ENCODE measurements at places on chromosomes 2 and 18. TPM values are rescaled to one million over a fixed set of nuclear protein-coding genes. Genes with fewer than 3 reads are reported as not detected.

DNA sequence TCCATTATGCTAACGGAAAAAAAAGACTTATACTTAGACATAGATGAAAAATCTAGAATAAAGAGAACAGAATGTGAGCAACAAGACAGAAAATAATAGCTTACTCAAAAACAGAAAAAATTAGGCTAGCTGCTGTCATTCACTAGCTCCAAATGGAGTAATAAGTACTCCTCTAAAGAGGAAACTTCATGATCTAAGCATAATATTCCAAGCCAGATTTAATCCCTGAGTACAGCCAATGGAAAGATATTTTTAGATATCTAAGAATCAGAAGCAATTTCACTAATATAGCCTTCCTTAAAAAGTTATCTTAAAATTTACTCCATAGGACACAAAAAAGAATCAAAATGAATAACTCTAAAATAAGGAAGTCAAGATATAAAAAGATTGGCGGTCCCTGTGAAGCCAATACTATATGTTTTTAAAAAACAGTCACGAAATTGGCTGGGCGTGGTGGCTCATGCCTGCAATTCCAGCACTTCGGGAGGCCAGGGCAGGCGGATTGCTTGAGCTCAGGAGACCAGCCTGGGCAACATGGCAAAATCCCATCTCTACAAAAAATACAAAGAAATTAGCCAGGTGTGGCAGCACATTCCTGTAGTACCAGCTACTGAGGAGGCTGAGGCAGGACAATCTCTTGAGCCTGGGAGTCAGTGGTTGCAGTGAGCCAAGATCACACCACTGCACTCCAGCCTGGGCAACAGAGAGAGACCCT lies 123.2 kb upstream of the BCL2L11 start:
- no peaks in the 10 kb centered on the region for H3K36me3 ChIP-seq
- no peak for DNase-seq
- H3K27ac ChIP-seq, result no peak overlapping the region
- no peak overlapping the region for H3K4me3 ChIP-seq
- no peaks in the 10 kb centered on the region for H3K4me1 ChIP-seq
- no peaks in the 10 kb centered on the region for H3K27me3 ChIP-seq

DNA sequence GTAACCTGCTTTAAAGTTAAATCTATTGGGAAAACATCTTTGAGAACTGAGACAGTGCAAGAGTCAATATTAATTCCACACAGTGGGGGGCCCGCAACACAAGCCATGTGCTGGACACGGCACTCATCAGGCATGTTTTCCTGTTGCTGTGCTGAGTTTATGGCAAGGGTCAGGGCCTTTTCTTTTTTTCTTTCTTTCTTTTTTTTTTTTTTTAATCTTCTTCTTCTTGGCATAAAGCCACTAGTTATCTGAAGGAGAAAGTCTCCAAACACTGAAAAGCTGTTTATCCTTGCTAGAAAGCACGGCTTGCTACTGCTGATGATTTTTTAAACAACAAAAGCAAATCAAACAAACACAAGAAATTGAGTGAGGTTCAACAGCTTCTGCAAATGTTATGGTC lies 252.1 kb downstream of the ZNF521 start:
- no peaks in the 10 kb centered on the region for H3K36me3 ChIP-seq
- H3K27ac ChIP-seq, result no peak overlapping the region
- H3K4me3 ChIP-seq, result no peak overlapping the region
- no peaks in the 10 kb centered on the region for H3K27me3 ChIP-seq
- no peak for DNase-seq
- no peaks in the 10 kb centered on the region for H3K4me1 ChIP-seq

The MAPRE3 gene
- 4.4 TPM for total RNA-seq

The CTAGE1 gene
- not detected for total RNA-seq

DNA sequence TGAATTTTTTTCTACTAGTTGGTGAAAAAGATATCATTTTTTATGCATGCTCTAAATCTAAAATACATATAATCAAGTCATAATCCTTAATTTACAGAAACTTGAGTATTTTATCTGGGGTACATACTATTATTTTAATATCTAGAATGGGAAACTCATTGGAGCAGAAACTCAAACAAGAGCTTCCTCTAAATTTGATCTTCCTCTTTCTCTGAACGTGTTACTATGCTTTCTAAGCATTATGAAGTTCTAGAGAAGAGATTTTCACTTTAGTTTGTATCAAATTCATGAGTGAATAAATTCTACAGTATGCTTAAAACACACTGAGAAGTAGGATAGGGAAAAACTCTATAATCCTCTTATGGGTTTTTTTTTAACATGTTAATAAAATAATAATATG lies 20.6 kb upstream of the SLC38A11 start:
- H3K4me1 ChIP-seq, result no peaks in the 10 kb centered on the region
- DNase-seq, result no peak
- no peak overlapping the region for H3K27ac ChIP-seq

DNA sequence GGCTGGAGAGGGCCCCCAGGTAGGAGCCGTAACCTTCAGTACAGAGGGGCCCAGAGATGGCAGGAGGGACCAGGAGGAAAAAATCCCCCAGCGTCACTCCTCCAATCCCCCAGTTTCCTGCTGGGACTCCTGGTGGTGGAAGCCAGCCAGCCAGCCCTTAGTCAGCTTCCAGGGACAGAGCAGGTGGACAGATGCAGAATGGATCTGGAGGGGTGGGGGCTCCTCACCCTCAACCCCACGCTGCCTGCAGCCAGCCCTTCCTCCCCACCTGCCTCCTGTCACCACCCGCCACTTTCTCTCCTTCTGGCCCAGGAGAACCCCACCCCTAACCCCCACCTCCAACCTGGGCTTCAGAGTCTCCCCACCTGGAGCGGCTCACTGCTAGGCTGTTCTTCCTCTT lies 21.1 kb downstream of the EMX1 start:
- H3K4me1 ChIP-seq, result peaks cover 9% of the 10 kb centered on the region
- H3K27ac ChIP-seq, result no peak overlapping the region
- H3K4me3 ChIP-seq, result no peak overlapping the region
- H3K27me3 ChIP-seq, result no peaks in the 10 kb centered on the region
- no peaks in the 10 kb centered on the region for H3K36me3 ChIP-seq

DNA sequence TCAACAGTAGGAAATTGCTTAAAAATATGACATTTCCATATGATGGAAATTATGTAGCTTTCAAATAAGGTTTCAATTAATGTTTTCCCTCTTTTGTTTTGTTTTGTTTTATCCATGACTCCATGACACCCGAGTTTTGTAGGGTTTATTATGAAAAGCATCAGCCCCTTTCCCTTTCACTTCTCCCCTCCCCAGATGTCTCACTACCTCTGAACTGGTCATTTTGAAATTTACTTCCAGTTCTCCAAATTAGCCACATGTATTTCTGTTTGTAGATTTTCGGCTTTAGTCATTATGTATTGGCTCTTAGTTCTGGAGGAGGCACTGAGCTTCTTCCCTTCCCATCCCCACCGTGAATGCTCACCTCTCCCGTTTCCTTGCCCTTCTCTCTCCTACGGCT lies 18.6 kb upstream of the VPS4B start:
- H3K4me3 ChIP-seq, result no peak overlapping the region
- peaks cover 5% of the 10 kb centered on the region for H3K4me1 ChIP-seq
- no peak overlapping the region for H3K27ac ChIP-seq
- H3K27me3 ChIP-seq, result no peaks in the 10 kb centered on the region

- DNase-seq, result no peak
- no peaks in the 10 kb centered on the region for H3K27me3 ChIP-seq
- H3K36me3 ChIP-seq, result no peaks in the 10 kb centered on the region
- no peak overlapping the region for H3K27ac ChIP-seq
These were observed 145.4 kb downstream of the RTN4 start for GRCh38 chr2:54904836-54905235.

DNA sequence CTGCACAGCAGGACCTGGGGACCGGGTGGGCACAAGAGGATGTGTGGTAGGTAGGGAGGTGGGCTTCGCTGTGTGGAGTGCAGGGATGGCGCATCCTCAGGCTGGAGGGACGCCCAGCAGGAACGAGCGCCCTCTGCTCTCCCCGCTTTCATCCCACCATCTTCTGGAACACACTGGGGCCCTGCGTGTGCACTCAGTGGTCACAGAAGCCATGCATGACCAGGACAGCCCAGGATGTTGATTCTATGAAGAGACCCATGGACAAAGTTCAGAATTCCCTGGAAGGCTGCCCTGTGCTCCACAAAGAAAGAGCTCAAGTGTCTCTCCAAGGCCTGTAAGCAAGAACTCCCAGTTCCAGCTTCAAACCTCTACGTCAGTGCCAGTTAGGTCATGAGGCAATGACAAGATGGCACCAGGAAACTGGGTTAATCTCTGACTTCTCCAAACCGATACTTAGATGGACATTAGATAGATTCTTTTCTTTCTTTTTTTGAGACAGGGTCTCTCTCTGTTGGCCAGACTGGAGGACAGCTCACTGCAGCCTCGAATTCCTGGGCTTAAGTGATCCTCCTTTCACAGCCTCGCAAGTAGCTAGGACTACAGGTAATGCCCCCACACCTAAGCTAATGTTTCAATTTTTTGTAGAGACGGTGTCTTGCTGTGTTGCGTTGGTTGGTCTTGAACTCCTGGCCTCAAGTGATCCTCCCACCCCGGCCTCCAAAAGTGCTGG lies 3.4 kb downstream of the SLC66A2 start:
- no peak overlapping the region for H3K27ac ChIP-seq
- H3K27me3 ChIP-seq, result no peaks in the 10 kb centered on the region
- no peaks in the 10 kb centered on the region for H3K4me1 ChIP-seq
- H3K36me3 ChIP-seq, result no peaks in the 10 kb centered on the region

DNA sequence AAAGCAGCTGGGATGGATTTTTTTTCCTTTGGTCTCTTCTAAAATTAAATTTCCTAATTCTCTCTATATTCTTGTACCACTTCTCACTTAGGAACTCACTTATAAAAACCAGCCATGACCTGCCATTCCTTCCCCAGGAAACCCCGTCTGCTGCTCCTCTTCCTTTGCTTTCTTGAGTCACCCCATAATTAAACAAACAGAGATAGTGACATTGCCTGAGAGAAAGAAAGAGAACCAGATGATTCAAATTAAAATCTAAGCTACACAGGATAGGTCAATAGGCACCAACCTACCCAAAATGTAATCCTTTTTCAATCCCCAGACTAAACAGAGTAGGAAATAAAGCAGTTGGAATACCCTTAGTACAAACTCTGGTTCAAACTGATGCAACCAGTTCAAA lies 9.7 kb downstream of the STK39 start:
- no peak overlapping the region for H3K4me3 ChIP-seq
- no peaks in the 10 kb centered on the region for H3K27me3 ChIP-seq
- DNase-seq, result no peak
- no peak overlapping the region for H3K27ac ChIP-seq
- H3K4me1 ChIP-seq, result no peaks in the 10 kb centered on the region
- H3K36me3 ChIP-seq, result no peaks in the 10 kb centered on the region

Data from uterus (tissue), 4 donors.